ENCODE measurements at places on chromosomes 13 and 19. TPM values are rescaled to one million over a fixed set of nuclear protein-coding genes. Genes with fewer than 3 reads are reported as not detected.

Gene SYNE4
- total RNA-seq, result 1.6 TPM

Gene MAP4K1
- 383 TPM for total RNA-seq

Gene C19orf12
- 39.2 TPM for total RNA-seq

Gene CYP2A6
- not detected for total RNA-seq

Gene NPAS1
- 0.48 TPM for total RNA-seq

Gene ZNF850
- 6.0 TPM for total RNA-seq

Gene VSTM1
- total RNA-seq, result not detected

Gene ZNF433
- total RNA-seq, result not detected

Gene TMEM161A
- 18.9 TPM for total RNA-seq

Gene SKA3
- total RNA-seq, result 33.2 TPM

Gene KPNA3
- total RNA-seq, result 36.1 TPM

DNA sequence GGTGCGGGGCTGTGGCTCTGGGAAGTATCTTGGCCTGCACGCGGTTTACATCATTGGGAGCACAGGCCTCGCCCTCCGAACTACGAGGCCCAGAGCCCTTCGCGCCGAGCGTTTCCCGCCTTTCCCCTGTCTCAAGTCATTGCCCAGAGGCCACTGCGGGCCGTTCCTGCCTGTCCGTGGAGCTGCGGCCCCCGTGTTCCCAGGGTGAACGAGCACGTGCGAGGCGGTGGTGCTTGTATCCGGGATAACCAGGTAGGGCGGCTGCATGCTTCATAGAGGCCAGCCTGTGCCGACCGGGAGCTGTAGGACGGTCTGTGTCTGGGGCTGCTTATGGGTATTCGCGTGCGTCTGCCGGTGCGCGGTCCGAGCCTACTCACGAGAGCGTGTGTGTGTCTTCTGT is 32.5 kb downstream of the ZNF527 start:
- DNase-seq, result no peak

GRCh38 chr19:3665681-3666544 is 34.4 kb downstream of the PIP5K1C start:
- DNase-seq, result peak; percentile 77

DNA sequence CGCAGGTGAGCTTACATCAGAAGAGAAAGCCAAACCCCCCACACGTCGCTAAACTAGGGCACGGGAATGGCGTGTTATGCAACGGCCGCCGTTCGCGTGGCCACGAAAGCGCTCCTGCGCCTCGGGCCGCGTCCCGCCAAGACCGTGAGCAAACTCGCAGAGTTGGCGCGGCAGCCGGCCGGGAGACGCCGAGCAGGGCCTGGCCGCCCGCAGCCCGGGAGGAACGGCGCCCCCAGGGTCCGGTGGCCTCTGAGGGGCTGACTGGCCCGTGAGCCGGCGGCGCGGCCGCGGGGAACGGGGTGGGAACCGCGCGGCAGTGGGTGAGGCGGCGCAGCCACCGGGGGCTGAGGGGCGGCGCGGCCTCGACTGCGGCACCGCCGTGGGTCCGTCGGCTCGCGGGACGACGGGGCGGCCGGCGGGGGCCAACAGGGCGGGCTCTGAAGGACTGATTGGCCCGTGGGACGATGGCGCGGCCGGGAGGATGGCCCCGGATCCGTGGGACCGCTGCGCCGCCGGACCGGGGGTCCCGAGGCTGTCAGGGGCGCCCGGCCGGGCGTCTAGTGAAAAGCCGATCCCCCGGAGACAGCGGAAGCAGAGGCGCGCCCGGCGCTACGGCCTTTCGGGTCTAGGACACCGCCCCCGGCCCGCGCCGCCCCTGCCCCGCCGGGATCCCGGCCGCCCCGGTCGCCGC is 903 bp downstream of the LATS2 start:
- DNase-seq, result no peak

DNA sequence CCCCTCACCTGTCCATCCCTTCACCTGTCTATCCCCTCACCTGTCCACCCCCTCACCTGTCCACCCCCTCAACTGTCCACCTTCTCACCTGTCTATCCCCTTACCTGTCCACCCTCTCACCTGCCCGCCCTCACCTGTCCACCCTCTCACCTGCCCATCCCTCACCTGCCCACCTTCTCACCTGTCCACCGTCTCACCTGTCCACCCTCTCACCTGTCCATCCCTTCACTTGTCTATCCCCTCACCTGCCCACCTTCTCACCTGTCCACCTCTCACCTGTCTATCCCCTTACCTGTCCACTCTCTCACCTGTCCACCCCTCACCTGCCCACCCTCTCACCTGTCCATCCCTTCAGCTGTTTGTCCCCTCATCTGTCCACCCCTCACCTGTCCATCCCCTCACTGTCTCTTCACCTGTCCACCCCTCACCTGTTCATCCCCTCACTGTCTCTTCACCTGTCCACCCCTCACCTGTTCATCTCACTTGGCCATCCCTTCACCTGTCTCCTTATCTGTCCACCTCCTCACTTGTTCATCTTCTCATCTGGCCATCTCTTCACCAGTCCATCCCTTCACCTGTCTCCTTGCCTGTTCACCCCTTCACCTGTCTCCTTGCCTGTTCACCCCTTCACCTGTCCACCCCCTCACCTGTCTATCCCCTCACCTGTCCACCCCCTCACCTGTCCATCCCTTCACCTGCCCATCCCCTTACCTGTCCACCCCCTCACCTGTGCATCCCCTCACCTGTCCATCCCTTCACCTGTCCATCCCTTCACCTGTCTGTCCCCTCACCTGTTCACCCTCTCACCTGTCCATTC is 12.7 kb upstream of the KANK2 start:
- no peak for DNase-seq

GRCh38 chr19:4120559-4121272 is 3.2 kb downstream of the MAP2K2 start:
- DNase-seq, result no peak

- DNase-seq, result no peak
These were observed 6.2 kb upstream of the KLK13 start for GRCh38 chr19:51071095-51071405.

DNA sequence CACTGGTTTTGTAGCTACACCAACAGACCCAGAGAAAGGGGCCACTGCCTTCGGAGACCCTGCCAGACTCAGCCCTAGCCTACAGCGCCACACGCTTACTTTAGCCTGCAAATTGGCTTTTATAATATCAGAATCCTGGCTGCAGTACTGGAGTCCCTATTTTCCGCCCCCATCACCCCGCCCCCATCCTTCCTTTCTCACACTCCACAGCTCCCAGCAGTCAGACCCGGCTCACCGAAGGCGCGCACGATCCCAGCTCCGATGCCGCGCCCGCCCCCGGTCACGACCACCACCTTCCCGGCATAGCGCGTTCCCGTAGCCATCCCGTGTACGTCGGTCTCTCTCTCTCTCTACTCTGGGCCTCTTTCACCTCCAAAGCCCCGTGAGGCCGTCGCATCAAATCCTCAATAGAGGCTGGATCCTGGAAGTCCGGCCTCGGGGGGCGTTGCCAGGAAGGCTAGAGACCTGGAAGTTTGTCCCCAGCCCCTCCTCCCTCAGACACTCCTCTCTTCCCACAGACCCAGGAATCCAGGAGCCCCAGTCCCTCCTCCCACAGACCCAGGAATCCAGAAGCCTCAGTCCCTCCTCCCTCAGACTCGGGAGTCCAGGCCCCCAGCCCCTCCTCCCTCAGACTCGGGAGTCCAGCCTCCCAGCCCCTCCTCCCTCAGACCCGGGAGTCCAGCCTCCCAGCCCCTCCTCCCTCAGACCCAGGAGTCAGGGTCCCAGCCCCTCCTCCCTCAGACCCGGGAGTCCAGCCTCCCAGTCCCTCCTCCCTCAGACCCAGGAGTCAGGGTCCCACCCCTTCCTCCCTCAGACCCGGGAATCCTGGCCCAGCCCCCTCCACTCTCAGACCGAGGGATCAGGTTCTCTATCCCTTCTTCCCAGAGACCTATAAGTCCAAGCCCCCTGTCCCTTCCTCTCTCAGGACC is at the start of gene HSD17B14:
HSD17B14 (minus strand) TSS at position 403 of the 929 bp plus-strand sequence; CDS start at position 323, 80 bp downstream.
- DNase-seq, result no peak

DNA sequence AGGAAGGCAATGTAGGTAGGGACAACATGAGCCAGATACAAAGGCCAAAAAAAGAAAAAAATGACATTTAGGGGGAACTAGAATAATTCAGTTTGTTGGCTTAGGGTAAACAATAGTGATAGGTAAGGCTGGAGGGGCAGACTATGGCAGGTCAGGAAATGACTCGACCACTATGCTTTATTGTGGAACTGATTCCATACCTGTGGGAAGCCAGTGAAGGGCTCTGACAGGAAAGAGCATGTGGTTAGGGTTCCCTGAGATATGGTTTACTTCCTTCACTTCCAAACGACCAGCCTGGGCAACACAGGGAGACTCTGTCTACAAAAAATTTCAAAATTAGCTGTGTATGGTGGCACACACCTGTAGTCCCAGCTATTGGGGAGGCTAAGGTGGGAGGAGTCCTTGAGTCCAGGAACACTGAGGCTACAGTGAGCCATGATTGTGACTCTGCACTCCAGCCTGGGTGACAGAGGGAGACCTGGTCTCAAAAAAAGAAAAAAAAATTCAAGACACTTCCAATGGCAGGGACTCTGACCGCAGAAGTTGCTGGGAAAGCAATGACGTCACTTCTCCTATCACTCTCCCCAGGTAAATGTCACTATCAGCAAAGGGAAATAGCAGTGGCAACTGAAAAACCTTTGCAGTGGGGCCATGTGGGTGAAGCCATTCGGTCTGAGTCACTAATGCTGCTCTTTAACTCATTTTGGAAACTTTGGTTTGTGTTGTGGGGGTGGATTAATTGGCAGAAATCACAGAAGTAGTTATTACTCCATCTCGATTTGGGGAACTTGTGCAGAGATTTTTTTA is 192.8 kb upstream of the TSC22D1 start:
- DNase-seq, result no peak

DNA sequence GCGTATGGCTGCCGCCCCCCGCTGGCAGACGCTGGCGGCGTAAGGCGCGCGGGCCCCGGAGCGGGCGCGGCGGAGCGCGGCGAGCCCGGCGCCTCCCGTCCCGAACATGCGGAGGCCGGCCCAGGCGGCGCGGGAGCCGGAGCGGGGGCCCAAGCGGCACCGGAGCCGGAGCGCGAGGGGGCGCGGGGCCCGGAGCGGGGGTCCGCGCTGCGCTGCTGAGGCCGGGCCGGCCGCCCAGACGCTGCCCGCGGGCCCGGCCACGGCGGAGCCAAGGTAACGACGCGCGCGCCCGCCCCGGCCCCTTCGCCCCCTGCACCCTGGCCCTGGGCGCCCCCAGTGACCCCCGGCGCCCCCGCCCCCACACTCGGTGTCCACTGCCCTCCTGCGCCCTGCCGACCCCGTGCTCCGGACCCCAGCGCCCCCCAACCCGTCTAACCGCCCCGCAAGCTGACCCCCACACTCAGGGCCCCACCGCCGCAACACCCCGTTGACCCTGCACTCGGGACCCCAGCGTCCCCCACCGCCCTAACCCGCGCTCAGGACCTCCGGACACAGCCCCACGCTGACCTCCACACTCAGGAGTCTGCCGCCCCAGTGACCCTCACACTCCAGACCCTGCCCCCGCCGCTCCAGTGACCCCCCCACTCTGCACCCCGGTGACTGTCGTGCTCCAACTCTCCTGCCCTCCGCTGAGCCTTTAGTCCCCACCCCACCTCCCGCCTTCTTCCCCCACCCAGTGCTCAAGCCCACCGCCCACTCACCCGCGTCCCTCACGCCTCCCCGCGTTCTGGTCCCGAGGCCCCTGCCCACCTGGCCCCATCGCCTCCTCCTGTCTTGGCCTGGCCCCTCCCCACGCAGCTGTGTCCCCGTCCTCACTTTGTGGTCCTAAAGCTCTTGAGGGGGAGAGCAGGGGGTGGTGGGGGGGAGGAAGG is at the start of gene CSNK1G2:
CSNK1G2 (plus strand) TSS at position 27 of the 932 bp plus-strand sequence. CDS start 28,601 bp downstream, outside the sequence.
- no peak for DNase-seq

DNA sequence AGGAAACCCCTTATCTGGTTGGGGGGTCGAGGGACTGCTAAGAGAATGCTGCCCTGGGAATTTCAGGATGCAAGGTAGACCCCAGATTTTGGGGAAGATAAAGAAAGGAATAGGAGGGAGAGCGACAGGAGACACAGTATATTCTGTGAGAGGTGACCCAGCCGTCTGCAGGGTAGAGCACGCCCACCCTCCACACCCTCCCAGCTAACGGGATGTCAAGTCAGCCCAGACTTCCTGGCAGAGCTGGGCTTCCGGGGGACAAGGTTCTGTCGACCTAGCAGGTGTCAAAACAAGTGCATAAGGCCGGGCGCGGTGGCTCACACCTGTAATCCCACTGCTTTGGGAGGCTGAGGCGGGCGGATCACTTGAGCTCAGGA is 695 bp upstream of the PRR36 start:
- DNase-seq, result no peak

GRCh38 chr19:16175954-16176353 is 2.6 kb upstream of the CIB3 start:
- no peak for DNase-seq

DNA sequence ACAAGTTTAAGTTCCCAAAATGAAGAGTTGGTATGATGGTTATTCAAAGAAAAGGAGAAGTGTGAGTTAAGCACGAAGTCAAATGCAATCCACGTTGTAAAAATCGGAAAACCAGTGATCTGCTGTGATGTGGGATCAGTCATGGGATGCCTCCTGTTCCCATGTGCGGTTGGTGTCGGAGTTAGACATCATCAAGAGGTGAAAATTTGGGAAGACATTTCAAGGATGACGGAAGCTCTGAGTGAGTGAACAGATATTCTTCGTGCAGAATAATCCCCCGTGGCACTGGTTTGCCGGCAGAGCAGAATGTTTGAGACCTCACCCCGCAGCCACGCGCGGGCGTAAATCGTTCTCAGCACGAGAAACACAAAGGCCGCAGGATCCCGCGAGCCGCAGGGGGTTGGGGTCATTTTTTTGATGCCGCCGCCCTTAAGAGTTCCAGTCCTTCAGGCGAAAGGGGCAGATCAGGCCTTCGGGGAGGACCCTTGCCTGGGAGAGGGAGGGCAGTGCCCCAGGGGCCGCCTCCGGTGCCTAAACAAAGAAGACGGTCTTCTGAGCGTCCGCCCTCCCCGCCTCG is 13.7 kb upstream of the SOX1 start:
- DNase-seq, result peak; percentile 1

GRCh38 chr13:23560571-23561089 is 9.6 kb upstream of the TNFRSF19 start:
- no peak for DNase-seq

DNA sequence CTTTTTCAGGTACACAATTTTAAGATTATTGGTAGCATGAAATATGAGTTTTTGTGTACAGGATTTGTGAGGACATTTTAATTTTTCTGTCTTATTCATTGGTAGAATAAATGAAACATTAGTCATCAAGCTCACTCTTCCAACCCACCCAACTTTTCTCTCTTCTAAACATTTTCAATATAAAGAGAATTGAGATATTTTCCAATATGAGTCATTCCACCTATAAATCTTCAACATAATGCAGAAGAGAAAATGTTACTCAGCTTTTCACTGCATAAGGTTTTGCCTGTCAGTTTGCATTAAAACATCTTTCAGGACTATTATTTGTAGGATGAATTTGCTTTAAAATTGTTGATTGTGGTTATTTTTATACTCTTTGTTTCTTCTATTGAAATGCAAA is 330.7 kb downstream of the PCDH20 start:
- DNase-seq, result no peak

- DNase-seq, result no peak
These were observed 423.2 kb upstream of the SGCG start for GRCh38 chr13:22757530-22758120.

- DNase-seq, result no peak
These were observed 391.9 kb downstream of the DLEU7 start for GRCh38 chr13:50451609-50452008.
